Psoas muscle (tissue), 8 donors: ENCODE measurements at places on chromosomes 2 and 18. TPM values are rescaled to one million over a fixed set of nuclear protein-coding genes. Genes with fewer than 3 reads are reported as not detected.
A peak's percentile ranks its signal among the peaks of the same experiment; 100 is the strongest.

The GNLY gene
- total RNA-seq = 3.4 TPM

The KANSL1L gene
- 15.5 TPM for total RNA-seq

The ASXL3 gene
- 0.08 TPM for total RNA-seq

The ING5 gene
- total RNA-seq = 16.8 TPM

The CD8A gene
- total RNA-seq = 0.47 TPM

The SETBP1 gene
- 19.5 TPM for total RNA-seq

The CPS1 gene
- 2.3 TPM for total RNA-seq

The SERPINB10 gene
- not detected for total RNA-seq

DNA sequence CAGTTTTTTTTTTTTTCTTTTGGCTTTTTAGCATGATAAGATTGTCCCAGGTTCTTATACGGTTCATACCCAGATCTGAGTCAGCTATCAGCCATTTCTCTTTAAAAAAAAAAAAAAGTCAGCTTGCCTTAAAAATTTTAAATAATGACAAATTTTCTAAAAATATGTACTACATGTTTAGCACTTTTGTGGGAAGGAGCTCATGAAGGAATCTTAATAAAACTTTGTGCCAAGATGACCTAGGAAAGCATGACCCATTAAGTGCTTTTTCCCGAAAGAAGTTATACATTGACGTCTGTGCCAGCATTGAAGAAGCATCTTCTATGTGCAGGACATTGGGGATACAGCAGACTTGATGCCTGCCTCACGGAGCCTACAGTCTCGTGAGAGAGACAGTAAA is 4.5 kb upstream of the RBMS1 start:
- no peak for DNase-seq
- no peak overlapping the region for H3K4me3 ChIP-seq
- no peaks in the 10 kb centered on the region for H3K4me1 ChIP-seq

GRCh38 chr18:374721-375168 is 106.9 kb upstream of the THOC1 start:
- H3K27ac ChIP-seq = no peak overlapping the region
- H3K4me1 ChIP-seq = no peaks in the 10 kb centered on the region
- no peaks in the 10 kb centered on the region for H3K27me3 ChIP-seq
- DNase-seq = no peak
- H3K4me3 ChIP-seq = no peak overlapping the region
- no peaks in the 10 kb centered on the region for H3K36me3 ChIP-seq

DNA sequence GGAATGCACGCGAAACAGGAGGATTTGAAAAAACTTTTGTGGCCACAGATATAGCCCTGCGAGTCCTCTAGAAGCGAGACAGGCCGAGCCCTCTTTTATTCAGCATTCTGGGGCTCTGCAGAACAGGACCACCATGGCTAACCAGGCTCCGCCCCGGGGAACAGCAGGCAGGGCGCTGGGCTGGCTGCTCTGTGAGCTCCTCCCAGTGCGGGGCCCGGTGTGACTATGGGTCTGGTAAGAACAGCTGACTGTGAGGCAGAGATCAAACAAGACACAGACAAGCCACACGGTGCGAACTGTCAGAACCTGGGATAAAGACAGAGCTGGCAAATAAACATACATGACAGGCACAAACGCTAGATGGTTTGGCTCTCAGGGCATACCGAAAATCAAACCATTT is 15.5 kb downstream of the PXDN start:
- peak; percentile 16 for DNase-seq
- peaks cover 5% of the 10 kb centered on the region for H3K27me3 ChIP-seq
- H3K36me3 ChIP-seq = no peaks in the 10 kb centered on the region
- H3K4me3 ChIP-seq = no peak overlapping the region

DNA sequence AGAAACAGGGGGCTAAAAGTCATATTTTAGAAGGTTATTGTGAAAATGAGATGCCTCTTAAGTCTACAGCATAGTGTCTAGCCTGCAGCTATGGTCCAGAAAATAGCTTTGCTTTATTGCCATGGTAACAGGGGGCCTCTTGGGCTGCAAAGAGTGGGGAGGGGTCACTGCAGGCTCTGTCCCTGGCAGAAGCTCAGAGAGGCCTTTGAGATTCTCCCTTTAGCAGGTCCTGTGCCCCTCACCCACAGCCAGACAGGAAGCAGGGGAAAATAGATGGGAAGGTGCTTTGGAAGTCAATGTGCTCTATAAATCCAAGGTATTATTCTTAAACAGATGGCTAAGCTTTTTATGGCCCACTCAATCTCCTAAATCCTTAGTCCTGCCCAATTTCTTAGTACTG is 1021.3 kb upstream of the GYPC start:
- no peak overlapping the region for H3K4me3 ChIP-seq
- DNase-seq = no peak
- H3K36me3 ChIP-seq = no peaks in the 10 kb centered on the region

DNA sequence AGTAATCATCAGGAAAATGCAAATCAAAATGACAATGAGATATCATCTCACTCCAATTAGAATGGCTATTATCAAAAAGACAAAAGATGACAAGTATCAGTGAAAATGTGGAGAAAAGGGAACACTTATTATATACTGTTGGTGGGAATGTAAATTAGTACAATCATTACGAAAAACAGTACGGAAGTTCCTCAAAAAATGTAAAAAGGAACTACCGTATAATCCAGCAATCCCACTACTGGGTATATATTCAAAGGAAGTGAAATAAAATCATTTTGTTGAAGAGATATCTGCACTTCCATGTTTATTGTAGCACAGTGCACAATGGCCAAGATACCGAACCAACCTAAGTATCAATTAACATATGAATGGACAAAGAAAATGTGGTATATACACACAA is 52.4 kb upstream of the TEX51 start:
- no peak overlapping the region for H3K27ac ChIP-seq
- no peaks in the 10 kb centered on the region for H3K36me3 ChIP-seq

DNA sequence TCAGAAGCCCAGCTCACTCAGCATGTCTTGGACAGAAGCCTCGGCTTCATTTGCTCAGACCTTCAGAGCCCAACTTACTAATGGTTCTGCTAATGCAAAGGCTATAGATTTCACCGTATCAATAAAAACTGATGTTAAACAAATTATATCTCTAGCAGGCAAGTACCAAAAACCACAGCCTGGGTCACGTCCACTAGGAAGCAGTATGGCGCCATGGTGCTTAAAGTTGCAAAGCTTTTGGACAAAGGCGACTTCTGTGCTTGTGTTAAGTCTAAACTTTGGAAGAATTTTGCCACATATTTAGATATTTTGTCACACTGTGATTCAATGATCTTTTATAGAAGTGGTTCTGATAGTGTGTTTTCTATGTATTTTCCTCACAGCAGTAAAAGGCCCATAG is 276.8 kb upstream of the PARD3B start:
- no peak overlapping the region for H3K4me3 ChIP-seq
- DNase-seq = no peak
- no peaks in the 10 kb centered on the region for H3K36me3 ChIP-seq
- H3K4me1 ChIP-seq = peaks cover 6% of the 10 kb centered on the region
- H3K27ac ChIP-seq = no peak overlapping the region
- H3K27me3 ChIP-seq = no peaks in the 10 kb centered on the region

DNA sequence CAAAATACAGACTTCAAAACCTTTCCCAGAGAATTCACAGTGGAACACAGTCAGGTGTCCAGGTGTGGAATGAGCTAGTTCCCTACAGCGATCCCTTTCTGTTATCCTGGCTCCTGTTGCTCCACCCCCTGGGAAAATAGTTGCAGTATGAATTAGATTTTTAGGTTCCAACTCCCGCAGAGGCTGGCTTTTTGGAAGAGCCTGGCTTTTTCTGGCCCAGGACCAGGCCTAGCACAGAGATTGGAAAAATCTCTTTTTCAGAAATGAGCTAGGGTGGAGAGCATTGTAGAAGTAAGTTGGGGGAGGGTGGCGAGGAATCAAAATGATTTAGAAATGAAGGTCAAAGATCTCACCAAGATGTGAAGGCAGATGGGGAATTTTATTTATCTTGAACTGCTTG is 27.1 kb downstream of the COL5A2 start:
- H3K27ac ChIP-seq = no peak overlapping the region
- H3K27me3 ChIP-seq = no peaks in the 10 kb centered on the region
- no peaks in the 10 kb centered on the region for H3K36me3 ChIP-seq
- H3K4me1 ChIP-seq = no peaks in the 10 kb centered on the region
- no peak overlapping the region for H3K4me3 ChIP-seq

- peaks cover 18% of the 10 kb centered on the region for H3K4me1 ChIP-seq
- H3K36me3 ChIP-seq = no peaks in the 10 kb centered on the region
- no peaks in the 10 kb centered on the region for H3K27me3 ChIP-seq
- peak; percentile 51 for DNase-seq
- no peak overlapping the region for H3K27ac ChIP-seq
Measured at GRCh38 chr2:20604401-20604911, 46.4 kb downstream of the HS1BP3 start.

DNA sequence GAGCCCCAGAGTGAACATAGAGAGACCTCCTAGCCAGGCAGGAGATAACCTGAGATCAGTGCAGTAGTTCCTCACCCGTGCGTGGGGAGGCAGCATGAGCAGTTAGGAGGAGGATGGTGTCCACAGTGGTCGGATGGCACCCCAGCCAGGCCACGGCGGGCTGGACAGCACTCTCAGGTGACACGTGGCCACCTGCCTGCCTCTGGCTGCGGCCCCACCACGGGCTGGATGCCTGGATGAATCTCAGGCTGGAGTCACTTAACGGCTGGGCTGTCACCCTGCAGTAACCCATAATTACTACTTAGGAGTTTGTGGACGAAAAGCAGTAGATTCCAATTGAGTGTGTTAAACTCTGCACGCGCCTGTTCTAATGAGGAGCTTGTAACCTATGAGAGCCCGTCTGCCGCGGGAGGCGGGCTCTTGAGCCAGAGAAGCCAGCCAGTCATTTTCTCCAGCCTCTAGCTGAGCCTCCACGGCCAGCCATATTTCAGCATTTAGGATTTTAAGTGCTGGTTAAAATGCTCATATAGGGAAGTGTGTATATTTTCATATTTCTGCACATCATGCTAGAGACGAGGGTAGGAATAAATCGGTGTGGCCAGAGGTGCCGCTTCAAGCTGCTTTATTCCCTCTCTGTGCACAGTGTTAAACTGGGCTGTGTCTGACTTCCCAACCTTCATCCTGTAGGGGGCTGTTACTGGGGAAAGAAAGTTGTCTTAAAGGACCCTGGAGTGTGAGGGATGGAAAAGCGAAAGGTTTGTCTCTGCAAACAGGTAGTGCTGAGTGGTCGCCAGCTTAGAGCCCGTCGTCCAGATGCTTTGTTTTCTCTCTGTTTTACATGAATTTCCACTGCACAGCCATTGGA is 144.0 kb downstream of the GLI2 start:
- peak overlapping the region; percentile 24 for H3K4me3 ChIP-seq
- H3K27ac ChIP-seq = peak overlapping the region; percentile 31
- no peaks in the 10 kb centered on the region for H3K36me3 ChIP-seq
- DNase-seq = peak; percentile 78
- H3K27me3 ChIP-seq = no peaks in the 10 kb centered on the region

- H3K4me3 ChIP-seq = no peak overlapping the region
- no peaks in the 10 kb centered on the region for H3K36me3 ChIP-seq
- no peak overlapping the region for H3K27ac ChIP-seq
Measured at GRCh38 chr2:116810645-116811044, 1003.8 kb upstream of the DDX18 start.

- no peak overlapping the region for H3K4me3 ChIP-seq
- H3K27ac ChIP-seq = no peak overlapping the region
- H3K4me1 ChIP-seq = peaks cover 74% of the 10 kb centered on the region
- H3K36me3 ChIP-seq = no peaks in the 10 kb centered on the region
- DNase-seq = no peak
Measured at GRCh38 chr2:126662621-126663020, 6.7 kb downstream of the GYPC start.

DNA sequence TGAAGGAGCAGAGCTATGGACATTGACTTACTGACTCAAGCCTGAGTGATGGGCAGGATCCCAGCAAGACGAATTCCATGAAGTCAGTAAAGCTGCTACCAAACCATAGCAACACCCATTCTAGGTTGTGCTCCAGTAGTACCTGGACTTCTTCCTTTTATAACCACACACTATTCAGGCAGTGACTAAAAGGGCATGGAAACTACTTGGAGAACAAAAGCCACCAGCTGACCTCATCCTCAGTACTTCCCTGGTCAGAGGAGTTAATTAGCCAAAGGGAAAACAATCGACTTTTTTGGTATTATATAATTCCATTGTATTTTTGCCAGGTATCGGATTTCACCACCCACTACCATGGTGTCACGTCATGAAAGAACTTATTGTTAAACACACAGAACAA is 237.1 kb downstream of the TTC32 start:
- no peak overlapping the region for H3K4me3 ChIP-seq
- no peaks in the 10 kb centered on the region for H3K4me1 ChIP-seq
- H3K27me3 ChIP-seq = no peaks in the 10 kb centered on the region
- no peak for DNase-seq

- no peaks in the 10 kb centered on the region for H3K4me1 ChIP-seq
- H3K27ac ChIP-seq = no peak overlapping the region
- H3K4me3 ChIP-seq = no peak overlapping the region
- no peaks in the 10 kb centered on the region for H3K27me3 ChIP-seq
Measured at GRCh38 chr2:192500550-192501200, 305.9 kb upstream of the TMEFF2 start.

DNA sequence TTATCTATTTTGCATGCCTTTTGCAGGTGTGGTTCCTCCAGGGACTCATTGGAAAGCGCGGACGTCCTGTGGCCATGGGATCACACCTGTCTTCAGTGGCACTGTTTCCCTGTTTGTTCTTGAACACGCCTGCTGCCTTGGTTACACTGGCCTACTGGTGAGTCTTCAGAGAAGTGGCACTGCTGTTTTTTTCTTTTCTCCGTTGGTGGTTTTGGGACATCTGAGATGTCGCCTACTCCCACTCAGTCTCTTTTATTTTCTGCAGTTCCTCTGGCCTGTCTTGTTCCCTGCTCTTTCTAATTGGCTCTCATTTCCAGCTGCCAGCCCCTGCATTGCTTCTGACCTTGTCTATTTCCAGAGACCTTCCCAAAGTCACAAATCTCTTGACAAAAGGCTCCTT is 35.7 kb upstream of the POU3F3 start:
- no peak overlapping the region for H3K27ac ChIP-seq
- no peaks in the 10 kb centered on the region for H3K36me3 ChIP-seq
- no peaks in the 10 kb centered on the region for H3K4me1 ChIP-seq
- no peaks in the 10 kb centered on the region for H3K27me3 ChIP-seq

DNA sequence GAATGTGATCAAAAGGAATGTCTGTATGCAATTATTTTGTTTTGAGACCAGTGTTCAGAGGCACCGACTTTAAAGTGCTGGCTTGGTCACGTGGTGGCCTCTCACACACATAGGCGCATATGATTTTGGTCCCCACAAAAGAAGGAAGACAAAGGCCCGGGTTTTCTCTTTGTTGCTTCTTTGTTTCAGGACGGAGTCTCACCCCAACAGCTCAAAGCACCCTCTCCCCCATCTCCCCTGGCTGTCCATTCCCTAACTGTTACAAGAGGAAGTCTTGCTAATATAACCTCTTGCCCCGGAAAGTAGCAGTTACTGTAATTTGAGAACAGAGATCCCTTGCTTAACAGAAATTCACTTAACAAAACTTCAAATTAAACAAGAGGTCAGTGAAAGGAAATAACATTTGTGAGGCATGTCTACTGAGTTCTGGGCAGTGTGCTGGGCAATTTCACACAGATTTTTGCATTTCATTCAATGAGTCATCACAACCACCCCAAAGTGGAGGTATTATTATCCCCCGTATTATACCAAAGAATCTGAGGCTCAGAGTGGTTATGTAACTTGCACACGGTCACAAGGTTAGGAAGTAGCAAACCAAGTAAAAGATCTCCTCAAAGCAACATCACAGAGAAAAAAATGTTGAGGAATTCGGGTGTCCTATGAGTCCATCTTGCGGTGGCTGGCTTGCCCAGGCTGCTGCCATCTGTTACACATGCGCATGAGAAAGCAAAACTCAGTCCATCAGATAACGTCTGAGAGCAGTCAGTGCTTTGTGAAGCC is 75.8 kb downstream of the SDC1 start:
- H3K36me3 ChIP-seq = no peaks in the 10 kb centered on the region
- H3K27ac ChIP-seq = no peak overlapping the region
